ENCODE measurements at places on chromosomes 11 and 22.

DNA sequence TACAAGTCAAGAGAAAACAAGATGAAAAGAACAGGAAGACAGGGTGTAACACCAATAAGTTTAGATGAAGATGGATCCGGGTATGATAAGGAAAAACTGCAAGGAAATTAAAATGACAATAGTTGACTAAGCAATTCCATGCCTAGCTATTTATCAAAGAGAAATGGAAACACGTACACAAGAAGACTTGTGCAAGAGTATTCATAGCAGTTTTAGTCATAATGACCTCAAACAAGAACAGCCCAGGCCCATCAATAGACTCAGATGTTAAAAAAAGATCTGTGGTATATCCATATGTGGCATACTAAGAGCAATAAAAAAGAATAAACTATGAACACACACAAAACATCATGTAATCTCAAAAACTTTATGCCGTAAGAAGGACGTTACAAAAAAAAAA lies 33.2 kb downstream of the SLC5A12 start:
- no peak for DNase-seq

DNA sequence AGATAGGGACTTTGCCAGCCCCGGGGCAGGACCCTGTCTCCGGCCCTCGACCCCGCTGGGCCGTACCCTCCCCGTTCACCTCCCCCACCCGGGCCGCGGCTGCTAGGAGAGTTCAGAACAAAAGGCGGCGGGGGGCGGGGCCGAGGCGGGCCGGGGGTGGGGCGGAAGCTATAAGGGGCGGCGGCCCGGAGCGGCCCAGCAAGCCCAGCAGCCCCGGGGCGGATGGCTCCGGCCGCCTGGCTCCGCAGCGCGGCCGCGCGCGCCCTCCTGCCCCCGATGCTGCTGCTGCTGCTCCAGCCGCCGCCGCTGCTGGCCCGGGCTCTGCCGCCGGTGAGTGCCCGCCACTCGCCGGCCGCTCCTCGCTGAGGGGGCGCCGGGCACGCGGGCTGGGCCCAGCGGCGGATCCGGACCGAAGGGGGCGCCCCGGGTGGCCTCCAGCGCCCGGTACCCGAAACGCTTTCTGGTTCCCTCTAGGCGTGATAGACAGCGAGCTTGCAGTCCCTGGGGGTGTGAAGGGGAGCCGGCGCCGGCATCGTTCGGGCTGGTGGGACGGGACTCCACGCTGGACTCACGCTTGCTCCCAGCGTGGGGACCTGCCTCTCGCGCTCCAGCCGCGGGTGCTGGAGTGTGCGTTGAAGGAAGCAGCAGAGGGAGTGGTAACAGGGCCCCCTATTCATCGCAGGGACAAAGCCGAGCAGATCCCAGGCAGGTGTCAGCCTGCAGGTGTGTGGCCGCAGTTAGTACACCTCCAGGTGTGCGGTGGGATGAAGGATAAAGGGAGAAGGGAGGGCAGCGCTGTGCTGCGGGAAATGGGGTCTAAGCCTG lies at the start of gene MMP11:
TSS of gene MMP11 (plus strand) at position 201 of the 825 bp plus-strand sequence. CDS start at position 223, 22 bp downstream.
- DNase-seq, result no peak

DNA sequence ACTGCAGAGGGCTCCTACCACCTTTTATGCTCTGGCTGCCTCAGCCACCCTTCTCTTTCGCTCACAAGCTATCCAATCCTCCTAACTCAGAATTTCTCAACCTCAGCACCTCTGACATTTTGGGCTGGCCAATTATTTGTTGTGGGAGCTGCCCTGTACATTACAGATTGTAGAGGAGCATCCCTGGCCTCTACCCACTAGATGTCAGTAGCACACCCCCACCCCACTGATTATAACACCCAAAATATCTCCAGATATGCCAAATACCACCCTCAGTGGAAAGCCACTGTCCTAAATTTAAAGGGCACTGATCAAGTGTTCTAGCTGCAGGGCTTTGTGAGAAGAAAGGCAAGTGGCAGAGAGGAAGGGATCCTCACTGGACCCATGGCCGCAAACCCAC lies 443.1 kb downstream of the SOX6 start:
- no peak for DNase-seq

GRCh38 chr22:36926721-36927435 lies 13.4 kb downstream of the CSF2RB start:
- DNase-seq, result no peak

DNA sequence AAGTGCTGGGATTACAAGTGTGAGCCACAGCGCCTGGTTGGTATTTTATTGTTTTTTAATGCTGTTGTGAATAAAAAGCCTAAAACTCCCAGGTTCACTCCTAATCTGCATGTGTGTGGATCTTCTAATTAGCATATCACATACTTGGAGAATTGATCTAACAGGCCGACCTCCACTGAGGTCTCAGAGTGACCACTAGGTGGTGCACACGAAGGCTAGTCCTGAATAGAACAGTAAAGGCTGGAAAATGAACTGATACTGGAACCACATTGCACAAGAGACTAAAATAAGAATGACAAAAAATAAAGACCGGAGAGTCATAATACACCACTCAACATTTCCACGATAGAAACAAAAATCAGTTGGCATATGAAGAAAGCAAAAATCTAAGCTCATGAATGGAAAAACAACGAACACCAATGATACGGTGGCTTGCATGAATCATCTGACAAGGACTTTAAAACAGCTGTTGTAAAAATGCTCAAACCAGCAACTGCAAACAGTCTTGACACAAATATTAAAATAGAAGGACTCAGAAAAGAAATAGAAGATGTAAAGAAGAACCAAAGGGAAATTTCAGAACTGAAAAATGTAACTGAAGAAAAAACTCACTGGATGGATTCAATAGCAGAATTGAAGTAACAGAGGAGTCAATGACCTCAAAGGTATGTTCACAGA lies 19.2 kb downstream of the PIM3 start:
- no peak for DNase-seq

DNA sequence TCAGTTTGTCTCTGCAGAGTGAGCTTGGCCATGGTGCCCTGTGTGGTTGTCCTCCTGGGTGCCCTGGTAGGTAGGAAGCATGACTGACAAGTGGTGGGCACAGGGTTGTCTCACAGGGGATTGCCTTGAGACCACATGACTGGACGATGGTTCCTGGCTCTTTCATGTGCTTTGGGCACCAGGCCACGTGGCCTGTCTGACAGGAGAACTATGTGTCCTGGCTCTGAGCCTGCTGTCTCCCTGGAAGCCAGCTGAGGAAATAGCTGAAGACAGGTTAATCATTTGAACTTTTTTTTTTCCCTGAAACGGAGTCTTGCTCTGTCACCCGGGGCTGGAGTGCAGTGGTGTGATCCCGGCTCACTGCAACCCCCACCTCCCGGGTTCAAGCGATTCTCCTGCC lies 93.2 kb downstream of the LDLRAD3 start:
- DNase-seq, result no peak

DNA sequence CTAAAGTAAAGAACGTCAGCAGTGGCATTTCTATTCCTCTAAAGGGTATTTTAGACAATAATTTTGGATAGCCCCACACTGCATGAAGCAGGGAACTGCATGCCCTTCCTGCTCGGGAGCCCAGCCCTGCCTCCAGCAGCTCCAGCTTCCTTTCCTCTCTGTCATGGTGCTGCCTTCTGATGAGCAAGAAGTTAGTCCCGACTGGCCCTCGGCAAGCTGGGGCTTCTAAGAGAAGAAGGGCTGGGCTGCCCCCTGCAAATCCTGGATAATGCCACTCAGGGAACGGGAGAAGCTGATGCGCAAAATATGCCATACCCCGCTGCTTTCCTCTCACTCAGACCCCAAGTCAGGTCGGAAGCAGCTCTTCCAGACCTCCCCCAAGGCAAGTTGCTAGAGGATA lies 296.4 kb downstream of the ETS1 start:
- no peak for DNase-seq

- no peak for DNase-seq
Measured at GRCh38 chr22:45636683-45637082, 35.0 kb upstream of the ATXN10 start.

- DNase-seq, result no peak
Measured at GRCh38 chr11:27411328-27411727, 48.3 kb upstream of the CCDC34 start.

- no peak for DNase-seq
Measured at GRCh38 chr11:69698362-69698761, 5.5 kb downstream of the FGF19 start.

- no peak for DNase-seq
Measured at GRCh38 chr11:2743427-2744110, 43.8 kb upstream of the KCNQ1OT1 start.

GRCh38 chr11:85114786-85115185 lies 512.4 kb downstream of the DLG2 start:
- no peak for DNase-seq

DNA sequence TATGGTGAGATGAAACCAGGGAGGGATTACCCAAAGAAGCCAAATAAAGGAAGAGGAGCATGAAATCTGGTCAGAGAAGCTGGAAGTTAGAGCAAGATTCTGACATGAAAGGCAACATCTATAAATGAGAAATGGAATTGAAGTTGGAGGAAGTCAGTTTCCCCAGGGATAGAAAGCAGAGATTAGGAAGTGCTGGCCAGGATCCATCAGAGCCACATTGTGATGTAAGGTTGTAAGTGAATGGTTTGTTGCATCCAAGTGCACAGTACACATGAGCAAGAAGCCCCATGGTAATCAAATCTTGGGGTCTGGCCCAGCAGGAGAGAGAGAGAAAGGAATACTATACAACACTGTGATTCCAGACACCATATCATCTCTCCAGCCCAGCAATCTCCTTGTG lies 6.6 kb upstream of the NLRP10 start:
- no peak for DNase-seq

DNA sequence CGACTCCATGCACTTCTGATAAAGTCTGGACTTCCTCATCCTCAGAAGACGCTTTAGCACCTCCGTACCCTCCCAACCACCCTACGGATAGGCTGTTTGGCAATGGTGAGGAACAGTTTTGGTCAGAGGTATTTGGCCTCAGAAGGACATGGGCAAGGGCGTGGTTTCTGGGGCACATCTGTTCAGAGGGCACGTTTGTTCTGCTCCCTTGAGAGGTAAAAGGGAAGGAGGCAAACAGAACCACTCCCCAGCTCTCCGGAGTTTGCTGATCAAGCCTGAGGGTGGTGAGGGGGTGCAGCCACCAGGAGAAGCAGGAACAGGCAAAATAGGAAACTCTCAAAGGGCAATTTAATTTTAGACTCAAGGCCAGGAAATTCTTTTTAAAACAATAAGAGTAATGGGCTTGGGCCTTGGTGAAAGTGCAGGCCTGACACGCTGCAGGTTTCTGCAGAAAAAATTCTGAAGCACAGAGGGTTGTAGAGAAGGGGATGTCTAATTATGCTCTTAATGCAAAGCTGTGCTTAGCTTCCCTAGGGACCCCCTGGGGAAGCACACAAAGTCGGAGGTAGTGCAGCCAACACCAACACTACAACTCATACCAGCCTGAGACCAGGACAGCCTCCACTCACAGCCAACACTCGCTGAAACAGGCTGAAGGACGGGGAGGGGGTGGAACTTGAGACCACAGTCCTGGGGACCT lies 23.3 kb downstream of the ETS1 start:
- no peak for DNase-seq

DNA sequence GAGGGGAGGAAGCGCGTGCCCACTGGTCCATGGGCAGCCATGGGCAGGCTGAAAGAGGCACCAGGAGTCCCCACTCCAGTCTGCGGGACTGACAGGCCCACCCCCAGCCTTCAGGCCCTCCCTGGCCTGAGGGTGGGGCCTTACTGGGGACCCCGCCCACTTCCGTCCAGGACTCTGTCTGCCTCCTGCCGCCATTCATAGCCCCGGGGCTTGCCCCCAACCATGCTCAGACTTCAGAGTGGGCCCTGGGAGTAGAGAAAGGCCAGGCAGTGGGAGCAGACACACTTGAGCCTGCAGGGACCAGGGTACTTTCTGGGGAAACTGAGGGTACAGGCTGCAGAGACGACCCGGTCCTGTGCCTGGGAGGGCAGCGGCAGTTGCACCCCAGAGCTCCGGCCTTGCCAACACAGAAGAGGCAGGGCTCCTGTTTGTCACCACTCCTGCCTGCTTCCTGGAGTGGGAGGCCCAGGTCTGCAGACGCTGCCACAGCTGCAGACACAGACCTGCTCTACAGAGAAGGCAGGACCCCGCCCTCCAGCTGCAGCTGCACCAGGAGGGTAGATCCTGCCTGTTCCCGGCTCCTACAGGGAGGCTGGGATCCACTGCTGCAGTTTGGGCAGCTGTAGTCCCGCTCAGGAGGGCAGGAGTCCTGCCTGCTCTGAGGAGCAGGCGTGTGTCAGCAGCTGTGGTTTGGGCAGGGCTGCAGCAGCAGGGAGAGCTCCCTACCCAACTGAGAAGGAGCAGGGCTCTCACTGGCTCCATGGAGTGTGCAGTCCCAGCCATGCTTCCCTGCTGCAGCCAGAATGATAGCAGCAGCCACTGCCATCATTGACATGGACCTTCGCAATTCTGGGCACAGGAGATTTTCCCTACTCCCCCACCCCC lies 387.9 kb upstream of the ANO3 start:
- no peak for DNase-seq

DNA sequence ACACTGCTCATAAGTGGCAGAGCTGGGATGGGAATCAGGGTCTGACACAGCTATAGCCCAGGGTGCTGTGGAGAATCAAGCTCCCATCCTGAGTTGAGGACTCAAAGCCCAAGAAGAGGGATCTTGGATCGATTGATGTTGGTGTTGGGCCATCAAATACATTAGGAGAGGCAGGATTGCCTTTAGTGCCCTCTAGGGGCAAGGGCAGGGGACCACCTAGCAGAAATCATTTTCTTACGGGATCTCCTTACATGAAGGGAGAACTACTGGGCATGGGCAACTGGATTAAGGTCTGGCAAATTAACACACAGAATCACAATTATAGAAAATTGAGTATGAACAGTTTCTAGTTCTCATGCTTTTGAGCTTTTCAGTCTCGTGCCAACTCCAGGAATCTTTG lies 24.9 kb upstream of the EMSY start:
- DNase-seq, result no peak

DNA sequence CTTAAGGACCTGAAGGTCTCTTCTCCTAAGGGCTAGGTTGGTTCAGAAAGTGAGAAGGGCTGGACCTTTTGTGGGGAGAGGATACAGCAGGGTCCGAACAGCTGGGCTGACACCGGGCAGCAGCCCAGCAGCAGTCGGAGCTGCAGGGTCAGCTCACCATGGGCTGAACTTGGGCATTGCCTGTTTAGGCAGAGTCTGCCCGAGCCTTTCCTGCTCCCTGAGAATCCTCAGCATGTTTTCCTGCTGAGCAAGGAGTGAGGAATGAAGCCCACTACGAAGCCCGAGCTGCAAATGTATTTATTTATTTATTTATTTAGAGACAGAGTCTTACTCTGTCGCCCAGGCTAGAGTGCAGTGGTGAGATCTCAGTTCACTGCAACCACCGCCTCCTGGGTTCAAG lies 83.9 kb downstream of the PTPRJ start:
- no peak for DNase-seq

DNA sequence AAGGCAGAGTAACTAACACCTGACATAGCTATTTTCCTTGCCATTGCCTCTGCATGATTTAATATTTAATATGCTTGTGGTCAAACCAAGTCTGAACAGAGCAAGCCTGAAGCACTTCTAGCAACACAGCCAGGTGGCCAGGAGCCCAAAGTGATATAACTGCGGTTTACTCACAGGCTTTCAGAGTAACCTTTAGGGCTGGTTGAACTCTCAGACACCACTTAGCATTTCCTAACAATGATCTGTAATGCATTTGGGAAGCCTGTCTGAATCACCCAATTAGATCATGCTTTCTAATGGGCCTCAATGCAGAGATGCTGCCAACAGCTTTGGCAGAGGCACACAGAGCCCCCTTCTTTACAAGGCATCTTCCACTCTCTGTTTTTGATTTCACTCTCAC lies 96.1 kb downstream of the FDX1 start:
- DNase-seq, result no peak
